Epithelial cell of proximal tubule (primary cell): ENCODE measurements at places on chromosomes 12 and 14. TPM values are rescaled to one million over a fixed set of nuclear protein-coding genes. Genes with fewer than 3 reads are reported as not detected.

TSPAN8 gene
- total RNA-seq = 3.8 TPM in 1 of 2 replicates, not detected in the other

TRPV4 gene
- 1.4 and 2.2 TPM in 2 replicates for total RNA-seq

GPRC5A gene
- 84.4 and 142 TPM in 2 replicates for total RNA-seq

GSC gene
- total RNA-seq = not detected in 2 replicates

DNAI7 gene
- not detected in 2 replicates for total RNA-seq

TMEM263 gene
- 33.5 and 40.1 TPM in 2 replicates for total RNA-seq
